ENCODE measurements at places on chromosomes 1 and 21.

DNA sequence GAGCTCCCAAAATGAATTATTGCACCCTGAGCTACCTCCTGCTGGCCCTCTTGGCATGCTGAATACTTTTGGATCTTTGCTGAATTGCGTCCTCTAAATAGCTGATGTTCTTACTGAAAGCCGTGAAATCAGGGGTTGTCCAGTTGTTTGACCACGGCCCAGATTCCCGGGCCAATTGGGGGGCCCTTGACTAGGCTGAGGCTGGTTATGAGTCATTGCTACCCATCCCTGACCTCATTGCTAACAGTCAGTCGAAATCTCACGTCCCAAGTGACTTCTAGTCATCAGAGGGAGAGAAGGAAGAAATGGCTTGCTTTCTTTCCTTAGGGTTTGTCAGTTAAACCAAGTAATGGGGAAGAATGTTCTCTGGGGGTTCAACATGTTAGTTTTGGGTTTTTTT, 37.4 kb downstream of the SMYD2 start:
- DNase-seq = no peak

- no peak for DNase-seq
These were observed 14.4 kb downstream of the MYOC start for GRCh38 chr1:171637928-171638576.

DNA sequence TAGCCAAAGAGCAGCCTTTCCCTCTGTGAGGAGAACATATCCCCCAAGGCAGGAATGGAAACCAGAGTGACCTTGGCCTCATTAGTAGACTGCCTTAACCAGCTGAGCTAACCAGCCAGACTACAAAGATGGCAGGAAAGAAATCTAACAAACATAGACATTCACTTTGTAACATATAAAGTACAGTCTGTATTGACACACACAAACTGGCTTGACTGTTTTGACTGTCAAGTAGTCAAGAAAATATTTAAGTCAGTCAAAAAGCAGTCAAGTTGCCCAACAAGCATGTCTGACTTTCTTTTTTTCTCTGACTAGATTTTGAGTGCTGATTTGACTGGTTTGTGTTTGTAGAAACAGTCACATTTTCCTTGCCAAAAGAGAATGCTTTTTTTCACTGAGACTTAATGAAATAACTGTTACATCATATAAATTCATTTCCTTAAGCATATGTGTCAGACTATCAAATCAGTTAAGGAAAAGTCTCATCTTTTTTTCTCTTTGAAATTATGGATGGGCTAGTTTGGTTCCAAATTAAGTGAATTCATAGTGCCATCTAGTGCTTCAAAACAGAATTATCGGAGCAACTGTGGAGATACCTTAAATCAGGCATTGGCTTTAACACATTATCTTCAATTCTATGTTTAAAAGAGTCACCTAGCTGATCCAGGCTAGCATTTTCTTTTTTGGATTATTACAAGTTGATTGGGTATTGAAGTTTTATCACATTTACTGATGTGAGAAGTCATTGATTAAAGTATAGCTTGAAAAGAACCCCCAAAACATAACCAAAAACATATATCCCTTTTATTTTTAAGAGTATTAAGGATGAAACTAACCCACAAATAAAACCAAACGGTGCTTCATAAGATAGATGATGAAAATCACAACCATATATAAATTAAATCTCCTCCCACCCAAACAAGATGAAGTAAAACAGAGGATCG, 75.0 kb downstream of the ATP6V1G3 start:
- no peak for DNase-seq

DNA sequence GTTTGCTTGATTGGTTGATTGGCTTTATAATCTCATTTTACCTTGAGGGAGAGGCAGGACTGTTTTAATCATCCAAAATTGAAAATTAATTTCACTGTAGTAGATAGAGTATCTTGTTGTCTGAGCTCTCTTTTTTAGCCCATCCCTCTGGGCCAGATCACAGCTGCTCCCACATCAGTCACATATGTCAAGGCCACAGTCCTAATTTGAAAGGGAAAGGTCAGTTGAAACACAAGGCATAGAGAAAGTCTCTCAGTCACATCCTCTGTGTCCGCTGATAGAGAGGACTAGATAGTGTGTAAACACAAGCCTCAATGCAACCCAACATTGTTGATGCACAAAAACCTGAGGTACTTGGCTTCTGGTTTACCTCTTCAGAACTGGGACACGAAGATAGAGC, 6.8 kb downstream of the C1orf74 start:
- DNase-seq = no peak

- DNase-seq = no peak
These were observed 150.0 kb downstream of the NOS1AP start for GRCh38 chr1:162219461-162219860.

GRCh38 chr1:227790034-227790400, 25.5 kb upstream of the PRSS38 start:
- DNase-seq = no peak

DNA sequence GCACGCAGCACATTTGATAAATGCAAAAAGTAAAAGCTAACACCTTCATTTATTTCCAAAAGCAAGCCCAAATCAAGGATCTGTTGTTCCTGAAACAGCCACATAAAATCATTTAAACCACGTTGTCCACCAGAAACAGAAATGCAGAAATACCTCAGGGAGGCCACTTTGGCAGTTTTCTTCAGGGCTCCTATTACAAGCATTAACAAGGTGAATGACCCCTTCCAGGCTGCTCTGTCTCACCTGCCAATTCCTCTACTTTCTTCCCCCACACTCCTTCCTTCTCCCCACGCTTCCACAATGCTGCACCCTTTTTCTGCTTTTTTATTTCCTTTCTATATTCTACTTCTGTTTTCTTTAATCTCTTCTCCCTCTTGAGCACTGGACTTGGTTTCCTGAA, 55.0 kb upstream of the PTGFRN start:
- DNase-seq = no peak

DNA sequence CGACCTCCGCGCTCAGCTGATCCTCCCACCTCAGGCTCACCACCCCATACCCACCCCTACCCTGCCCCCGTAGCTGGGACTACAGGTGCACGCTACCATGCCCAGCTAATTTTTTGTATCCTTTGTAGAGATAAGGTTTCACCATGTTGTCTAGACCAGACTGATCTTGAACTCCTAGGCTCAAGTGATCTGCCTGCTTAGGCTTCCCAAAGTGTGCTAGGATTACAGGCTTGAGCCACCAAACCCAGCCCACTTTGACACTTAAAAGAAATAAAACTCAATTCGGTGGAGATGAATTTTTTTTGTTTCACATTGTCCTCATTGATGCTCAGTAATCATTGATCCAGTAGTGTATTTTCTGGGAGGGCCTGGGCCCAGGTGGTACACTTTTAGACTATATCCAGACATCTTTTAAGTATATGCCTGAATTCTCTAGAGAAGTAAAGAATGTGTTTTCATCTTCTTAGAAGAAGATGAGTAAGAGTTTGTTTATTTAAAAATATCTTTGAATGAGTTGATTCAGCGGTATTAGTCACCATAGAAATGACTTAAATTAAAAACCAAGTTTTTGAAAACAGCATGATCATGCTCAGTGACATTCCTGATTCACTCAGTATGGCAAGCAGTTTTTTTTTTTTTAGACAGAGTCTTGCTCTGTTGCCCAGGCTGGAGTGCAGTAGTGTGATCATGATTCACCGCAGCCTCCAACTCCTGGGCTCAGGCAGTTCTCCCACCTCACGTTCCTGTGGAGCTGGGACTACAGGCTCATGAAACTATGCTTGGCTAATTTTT, 57.8 kb downstream of the EPB41 start:
- peak; percentile 79 for DNase-seq

DNA sequence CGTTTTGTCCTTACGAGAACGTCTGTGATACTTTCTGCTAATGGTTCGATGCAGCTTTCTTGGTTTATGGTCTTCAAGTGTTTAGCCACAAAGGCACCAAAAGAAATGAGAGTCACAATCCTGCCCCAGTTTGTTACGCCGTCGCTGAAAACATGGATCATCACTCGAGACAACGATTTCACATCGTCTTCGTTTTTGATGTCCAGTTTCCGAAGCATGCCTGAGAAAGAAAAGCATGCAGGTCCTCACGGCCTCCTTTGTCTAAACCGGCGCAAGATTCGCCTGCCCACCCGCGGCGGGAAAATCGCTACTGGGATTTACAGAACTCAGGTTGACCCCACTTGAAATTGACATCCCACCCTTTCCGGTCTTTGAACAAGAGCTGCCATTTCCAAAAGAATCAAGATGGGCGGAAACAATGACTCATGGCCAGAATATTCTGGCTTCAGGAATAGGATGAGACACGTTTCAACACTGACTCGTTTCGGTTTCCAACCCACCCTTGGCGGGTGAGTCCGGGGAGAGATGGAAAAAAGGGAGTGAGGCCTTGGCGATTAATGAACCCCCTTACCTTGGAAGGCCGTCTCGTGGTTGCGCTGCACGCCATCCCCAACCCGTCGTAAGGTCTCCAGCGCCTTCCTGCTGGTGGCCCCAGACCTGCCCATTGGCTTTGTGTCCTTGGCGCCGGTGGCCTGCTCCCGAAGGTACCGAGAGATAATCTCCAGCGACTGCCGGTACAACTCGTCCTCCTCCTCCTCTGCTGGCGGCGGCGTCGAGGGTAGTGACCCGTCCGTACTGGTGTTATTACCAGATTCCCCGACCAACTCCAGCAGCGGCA, 919 bp downstream of the MCL1 start:
- DNase-seq = peak; percentile 87

DNA sequence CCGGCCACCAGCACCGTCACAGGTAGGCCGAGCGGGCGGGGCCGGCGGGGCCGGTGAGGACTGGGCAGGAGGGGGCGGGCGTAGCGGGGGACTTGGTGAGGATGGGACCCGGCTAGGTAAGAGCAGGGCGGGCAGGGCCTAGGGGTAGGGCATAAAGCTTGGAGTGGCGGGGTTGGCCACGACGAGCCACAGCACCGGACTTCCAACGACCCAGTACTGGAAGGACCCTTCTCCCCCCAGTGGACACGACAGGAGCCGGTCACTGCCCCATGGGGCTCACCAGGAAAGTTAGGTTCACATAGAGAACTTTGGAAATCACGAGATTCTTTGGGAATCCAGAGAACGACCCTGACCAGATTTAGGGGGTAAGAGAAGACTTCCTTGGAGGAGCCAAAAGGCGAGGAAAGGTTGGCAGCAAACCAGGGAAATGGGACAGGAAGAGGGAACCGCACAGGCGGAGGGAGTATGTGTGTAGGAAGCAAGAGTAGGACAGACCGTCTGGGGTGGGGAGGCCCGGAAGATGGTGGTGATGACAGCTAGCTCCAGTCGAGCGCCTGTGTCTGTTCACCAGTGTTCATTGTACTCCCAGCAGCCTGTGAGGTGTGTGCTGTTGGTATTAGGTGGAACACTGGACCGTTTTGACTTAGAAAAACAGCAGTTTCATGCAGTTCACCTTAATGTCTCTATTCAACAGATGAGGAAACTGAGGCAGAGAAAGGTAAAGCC, 20.4 kb downstream of the ZNF362 start:
- DNase-seq = no peak

Data from HS-27A (cell line).